Activated T-helper 9 cell treated with anti-CD3 and anti-CD28 coated beads, Interleukin-2, amount 50 U/mL, for 16 hours (primary cell): ENCODE measurements at places on chromosomes 3 and 15.
A peak's percentile ranks its signal among the peaks of the same experiment; 100 is the strongest.

GRCh38 chr3:106063909-106064308, 195.1 kb upstream of the CBLB start:
- DNase-seq = no peak

DNA sequence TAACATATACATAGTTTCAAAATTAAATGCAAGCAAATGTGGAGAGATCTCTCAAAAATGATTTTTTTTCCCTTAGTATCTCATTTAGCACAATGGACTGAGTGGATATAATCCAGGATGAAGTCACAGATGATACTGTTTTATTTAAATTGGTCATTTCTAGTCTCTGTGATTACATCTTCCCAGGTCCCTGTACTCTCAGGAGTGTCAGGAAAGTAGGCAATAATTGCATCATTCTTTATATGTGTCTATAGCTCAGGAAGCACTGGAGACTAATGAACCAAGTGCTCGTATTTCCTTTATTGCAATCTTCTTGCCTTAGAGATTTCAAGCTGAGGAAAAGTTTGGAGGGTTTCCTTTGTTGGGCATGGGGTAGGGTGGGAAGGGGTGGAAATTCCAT, 309.4 kb upstream of the THRB start:
- no peak for DNase-seq

- DNase-seq = no peak
Observed at GRCh38 chr3:89303701-89304100, 196.3 kb downstream of the EPHA3 start.

DNA sequence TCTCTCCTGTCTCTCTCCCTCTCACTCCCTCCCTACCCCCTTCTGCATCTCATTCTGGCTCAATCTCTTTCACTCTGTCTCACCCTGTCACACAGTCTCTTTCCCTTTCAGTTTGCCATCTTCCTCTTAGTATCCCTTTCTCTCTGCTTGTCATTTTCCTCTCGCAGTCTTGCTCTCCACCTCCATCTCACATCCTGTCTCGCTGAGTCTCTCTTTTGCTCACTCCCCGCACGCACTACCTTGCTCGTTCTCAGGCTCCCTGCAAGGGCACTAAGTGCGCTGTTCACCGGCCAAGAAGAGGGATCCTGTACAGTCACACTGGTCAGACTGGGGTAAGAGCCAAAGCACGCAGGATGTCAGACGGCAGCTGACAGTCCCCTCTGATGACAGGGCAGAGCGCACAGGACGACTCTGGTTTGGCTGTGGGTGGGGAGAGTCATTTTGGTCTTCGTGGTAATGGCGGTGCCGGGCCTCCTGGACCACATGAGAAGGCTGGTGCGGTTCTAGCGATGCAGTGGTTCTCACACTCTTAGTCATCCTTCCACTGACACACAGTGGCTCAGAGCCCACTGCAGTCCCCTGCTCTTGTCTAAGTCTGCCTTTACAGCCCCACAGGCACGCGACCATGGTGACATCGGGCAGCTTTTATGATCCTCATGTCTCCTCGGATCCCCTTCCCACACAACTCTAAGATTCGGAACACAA, 356.8 kb downstream of the FOXP1 start:
- DNase-seq = peak; percentile 81

- DNase-seq = no peak
Observed at GRCh38 chr15:77225646-77226045, 154.7 kb upstream of the TSPAN3 start.

- DNase-seq = no peak
Observed at GRCh38 chr3:12449889-12450682, 34.2 kb upstream of the TSEN2 start.

DNA sequence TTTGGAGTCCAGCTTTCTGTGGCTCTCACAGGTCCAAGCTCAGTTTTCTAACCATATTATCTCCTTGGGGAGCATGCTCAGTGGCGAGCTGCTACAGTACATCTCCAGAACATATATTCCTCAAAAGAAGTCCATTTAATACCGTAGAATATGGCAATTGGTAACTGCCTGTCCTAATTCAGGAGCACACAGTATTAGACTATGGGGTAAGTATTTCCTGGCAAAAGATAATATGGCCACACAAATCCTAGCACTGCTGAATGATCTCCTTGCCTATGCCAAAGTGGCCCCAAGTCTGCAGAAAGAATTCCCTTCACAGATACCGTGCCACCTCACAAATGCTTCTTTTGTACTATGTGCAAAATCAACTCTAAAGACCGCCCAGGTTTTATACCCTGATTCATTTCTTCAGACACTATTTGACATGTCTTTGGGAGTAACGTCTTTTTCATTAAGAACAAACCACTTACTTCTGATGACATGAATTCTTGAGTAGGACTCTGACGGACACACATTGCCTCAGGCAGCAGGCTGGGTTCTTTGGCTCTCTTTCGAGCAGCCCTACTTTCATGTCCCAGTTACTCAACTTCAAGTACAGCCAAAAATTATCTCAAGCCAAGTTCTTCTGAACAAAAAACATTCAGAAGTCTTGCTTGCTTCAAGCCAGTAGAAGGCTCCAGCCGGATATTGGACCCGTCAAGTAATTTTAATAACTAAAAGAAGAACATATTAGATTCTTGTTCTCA, 368.3 kb upstream of the DCBLD2 start:
- no peak for DNase-seq

- DNase-seq = no peak
Observed at GRCh38 chr3:138642226-138642926, 33.8 kb downstream of the FAIM start.

- no peak for DNase-seq
Observed at GRCh38 chr3:174529298-174529697, 329.8 kb upstream of the NAALADL2 start.

DNA sequence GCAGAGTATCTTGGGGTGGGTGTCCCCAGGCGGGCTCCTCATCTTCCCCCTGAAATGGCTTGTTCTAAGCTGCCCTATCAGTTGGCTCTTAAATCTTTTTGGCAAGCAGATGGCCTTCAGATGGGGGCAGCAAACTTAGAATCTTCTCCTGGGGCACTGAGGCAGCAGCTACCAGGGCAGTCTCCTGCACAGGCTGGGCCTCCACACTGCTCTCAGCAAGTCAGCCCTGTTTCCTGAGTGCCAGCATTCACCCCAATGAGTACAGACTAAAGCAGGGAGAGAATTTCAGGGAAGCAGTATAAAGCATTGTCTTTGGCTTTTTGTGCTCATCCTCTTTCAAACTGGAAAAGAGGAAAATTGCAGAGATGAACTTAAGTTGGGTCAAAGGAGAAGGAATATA, 51.1 kb upstream of the APEH start:
- no peak for DNase-seq

DNA sequence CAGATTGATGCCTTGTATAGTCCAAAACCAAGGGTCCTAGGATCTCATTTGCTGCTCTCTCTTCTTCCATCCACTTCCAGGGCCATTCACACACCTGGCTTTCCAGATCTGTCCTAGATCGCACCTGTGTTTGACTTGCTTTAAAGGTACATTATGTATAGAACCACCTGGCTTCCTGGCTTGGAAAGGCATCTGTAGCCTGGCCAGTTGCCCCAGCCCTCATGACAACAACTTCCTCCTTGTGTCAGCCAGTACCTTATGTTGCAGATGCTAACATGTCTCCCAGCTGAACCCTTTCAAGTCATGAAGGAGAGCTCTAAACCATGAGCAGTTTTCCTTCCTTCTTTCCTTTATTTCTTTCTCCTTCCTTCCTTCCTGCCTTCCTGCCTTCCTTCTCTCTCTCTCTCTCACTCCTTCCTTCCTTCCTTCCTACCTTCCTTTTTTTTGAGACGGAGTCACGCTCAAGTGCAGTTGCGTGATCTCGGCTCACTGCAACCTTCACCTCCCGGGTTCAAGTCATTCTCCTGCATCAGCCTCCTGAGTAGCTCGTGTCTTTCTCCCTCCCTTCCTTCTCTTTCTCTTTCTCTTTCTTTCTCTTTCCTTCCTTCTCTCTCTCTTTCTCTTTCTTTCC, 2.5 kb upstream of the HTR3C start:
- DNase-seq = no peak

- DNase-seq = no peak
Observed at GRCh38 chr3:11653298-11654055, 9.8 kb upstream of the VGLL4 start.

DNA sequence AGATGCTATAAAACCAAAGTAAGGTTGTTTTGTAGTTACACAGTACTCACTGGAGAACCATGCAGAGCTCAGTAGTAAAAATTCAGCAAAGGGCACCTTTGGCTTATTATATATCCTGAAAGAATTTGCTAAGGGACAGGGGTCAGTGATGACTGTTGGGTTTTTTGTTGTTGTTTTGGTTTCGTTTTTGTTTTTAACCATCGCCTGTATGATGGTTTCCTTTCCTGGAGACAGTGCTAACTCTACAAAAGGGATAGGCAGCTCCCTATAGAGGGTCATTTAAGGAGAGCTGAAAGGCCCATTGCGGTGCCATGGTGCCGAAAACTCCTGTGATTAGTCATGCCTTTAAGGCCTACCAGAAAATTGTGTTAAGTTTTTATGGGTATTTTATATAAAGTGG, 118.2 kb upstream of the GOLIM4 start:
- no peak for DNase-seq

DNA sequence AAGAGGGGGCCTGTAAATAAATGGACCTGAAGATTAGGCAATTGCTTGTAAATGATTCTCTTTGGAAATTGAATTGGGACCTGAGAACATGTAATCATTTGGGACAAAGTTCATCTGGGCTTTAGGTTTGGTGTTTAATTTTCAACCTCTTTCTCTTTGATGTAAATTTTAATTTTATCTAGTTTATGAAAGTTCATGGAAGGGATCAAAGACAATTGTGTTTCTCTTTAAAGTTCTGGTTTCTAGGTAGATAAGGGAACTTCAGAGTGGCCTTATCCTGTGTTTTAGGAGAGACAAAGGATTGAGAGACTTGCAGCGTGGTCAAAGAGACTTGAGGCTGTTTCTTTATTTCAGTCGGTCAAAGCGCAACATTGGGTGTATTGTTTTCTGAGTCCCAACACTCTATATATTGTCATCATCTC, 1108.3 kb downstream of the TBL1XR1 start:
- no peak for DNase-seq

DNA sequence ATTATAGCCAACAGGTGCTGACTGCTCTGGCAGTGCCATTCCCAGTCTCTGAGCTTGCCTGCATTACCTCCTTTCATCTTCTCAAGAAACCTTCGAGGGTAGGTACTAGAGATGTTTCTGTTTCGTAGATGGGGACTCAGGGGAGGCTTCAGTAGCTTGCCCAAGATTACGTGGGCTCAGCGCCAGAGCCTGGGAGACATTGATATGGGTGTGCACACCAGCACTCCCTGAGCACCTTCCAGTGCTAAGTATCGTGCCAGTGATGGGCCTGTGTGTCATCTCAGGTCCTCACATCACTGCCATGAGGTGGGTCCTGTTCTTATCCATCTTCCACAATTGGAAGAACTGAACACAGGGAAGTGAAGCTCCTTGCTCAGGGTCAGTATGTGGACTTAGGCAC, 15.2 kb downstream of the TSEN2 start:
- DNase-seq = no peak

DNA sequence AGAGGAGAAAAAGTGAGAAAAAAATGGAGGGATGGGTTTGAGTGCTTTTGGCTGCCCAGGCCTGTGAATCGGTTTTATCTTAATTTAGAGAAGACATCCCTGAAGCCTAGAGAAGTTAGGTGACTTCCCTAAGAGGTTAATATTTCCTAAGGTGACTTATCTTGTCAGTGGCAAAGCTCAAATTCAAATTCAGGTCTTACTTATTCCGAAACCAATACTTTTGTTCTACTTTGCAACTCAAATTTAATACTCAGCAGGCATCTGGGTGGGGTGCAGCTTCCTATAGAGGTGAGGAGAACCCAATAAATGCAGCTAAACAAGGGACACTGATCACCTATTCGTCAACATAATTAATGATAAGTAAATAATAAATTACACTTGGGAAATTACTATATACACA, 54.9 kb upstream of the MYRIP start:
- DNase-seq = no peak

GRCh38 chr15:71728881-71729280, 81.5 kb upstream of the NR2E3 start:
- DNase-seq = no peak

GRCh38 chr3:14402304-14402811, at the start of gene SLC6A6:
SLC6A6 (plus strand) TSS chr3:14402606; CDS start chr3:14443635, 41,029 bp downstream.
- DNase-seq = peak; percentile 94
